Stimulated activated effector memory CD8-positive, alpha-beta T cell treated with anti-CD3 and anti-CD28 coated beads, Interleukin-12 subunit alpha, Interleukin-12 subunit beta, amount 100 ng/mL, for 72 hours (primary cell): ENCODE measurements at places on chromosomes 12 and 14.

- no peak for DNase-seq
Observed at GRCh38 chr12:21690704-21691368, 33.2 kb upstream of the LDHB start.

GRCh38 chr14:54335569-54336155, 61.1 kb upstream of the CDKN3 start:
- no peak for DNase-seq

- DNase-seq, result no peak
Observed at GRCh38 chr12:105754313-105754712, 384.4 kb downstream of the NUAK1 start.

- DNase-seq, result no peak
Observed at GRCh38 chr12:94202245-94203180, 54.1 kb downstream of the PLXNC1 start.

- no peak for DNase-seq
Observed at GRCh38 chr14:60061371-60061770, 30.4 kb upstream of the PCNX4 start.

GRCh38 chr12:102702447-102703114, 214.5 kb downstream of the PAH start:
- DNase-seq, result no peak

- DNase-seq, result no peak
Observed at GRCh38 chr12:130461447-130461815, 123.7 kb downstream of the PIWIL1 start.

DNA sequence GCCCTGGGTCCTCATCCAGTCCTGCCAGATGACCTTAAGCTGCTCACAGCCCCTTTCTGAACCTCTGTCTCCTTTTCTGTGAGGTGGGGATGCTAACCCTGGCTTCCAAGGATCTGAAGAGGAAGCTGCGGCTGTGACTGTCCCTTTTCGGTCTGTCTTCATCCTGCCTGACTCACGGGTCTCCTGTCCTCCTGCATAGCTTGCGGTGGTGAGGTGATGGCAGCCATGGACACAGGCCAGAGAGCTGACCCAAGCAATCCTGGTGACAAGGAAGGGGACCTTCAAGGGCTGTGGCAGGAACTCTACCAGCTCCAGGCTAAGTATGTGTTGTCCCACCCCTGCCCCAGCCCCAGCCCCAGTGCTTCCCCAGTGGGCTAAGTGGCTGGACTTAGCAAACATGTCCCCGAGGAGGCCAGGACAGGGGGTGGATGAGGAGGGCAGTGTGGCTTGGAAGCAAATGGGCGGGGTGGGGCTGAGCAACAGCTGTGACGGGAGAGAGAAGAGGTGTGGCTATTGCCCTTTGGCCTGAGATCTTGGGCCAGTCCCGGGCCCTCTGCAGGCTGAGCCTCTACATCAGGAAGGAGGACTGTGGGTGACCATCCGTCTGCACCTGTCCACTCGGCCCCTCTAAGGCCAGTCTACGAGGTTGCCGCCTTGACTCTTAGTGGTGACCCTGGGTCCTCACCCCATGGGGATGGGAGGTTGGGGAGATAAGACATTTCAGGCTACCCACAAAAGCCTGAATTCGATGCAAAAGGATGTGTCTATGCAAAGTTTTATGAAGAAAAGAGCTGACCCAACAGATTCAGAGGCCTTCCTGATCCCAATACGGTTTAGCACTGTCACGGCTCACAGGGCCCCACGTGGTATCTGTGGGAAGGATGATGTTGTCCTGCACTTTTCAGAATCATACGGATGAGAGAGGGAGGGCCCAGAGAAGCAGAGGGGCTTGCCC, 1.1 kb downstream of the CCDC197 start:
- no peak for DNase-seq

DNA sequence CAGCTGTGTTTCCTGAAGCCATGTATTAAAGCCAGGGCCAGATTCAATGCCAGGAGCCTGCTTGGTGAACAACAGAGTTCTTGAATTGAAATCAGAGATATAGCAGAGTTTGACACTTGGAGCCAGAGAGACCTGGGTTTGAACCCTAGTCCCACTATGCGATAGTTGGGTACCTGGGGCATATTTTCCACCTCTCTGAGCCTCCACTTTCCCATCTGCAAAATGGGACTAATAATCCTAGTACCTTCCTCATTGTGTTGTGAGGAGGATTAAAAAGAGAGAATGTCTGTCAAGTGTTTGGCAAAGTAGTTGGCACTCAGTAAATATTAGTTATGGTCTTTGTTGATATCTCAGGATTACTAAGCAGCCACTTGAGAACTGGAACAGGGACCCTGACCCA, 6.0 kb upstream of the HRK start:
- DNase-seq, result no peak

DNA sequence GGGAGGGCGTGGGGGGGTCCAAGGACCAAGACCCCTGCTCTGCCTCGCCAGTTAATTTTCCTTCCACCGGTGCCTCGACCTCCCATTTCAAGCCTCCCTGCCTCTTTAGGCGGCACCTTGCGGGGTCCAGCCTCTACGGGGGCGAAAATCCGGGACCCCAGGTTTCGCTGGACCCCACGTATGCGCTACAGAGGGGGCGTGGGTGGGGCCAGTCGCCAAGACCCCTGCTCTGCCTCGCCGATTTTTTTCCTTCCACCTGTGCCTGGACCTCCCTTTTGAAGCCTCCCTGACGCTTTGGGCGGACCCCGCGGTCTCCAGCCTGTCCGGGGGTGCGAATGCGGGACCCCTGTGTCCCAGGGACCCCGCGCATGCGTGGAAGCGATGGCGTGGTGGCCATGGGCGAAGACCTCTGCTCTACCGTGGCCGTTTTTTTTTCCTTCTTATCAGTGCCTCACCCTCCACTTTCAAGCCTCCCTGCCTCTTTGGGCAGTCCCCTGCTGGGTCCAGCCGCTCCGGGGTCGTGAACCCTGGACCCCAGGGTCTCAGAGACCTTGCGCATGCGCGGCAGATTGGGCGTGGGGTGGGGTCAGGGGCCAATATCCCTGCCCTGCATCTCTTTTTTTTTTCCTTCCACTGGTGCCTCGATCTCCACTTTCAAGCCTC, 324.2 kb downstream of the ALG10 start:
- no peak for DNase-seq

DNA sequence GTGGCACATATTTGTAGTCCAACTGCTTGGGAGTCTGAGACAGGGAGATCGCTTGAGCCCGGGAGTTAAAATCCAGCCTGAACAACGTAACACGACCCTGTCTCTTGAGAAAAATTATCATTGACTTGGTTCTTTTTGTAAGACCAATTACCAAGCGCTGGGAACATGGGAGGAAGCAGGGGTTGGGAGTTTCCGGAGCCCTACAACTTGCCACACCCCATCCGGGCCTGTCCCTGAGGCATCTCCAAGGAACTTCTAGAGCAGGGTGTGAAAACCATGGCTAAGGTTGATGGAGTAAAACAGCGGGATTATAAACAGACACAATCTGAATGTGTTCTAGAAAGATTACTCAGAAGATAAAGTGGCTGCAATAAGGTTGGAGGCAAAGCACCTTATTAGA, 10.3 kb downstream of the PLXNC1 start:
- no peak for DNase-seq

DNA sequence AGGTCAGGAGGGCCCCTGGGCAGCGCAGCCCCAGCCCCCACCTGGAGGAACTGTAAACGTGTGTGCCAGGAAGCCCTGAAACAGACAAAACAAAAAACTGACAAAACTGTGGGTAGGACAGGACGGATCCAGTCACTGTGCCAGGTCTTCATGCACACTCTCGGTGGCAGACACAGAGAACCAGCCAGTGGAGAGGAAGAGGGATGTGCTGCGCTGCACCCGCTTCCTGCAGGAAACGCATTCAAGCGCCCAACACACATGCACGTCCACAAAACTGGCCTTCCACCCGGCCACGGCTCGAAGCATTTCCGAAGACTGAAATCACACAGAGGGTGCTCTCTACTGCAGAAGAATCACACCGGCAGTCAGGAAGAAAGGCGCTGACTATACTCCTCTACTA, 16.9 kb downstream of the BRF1 start:
- DNase-seq, result no peak

- no peak for DNase-seq
Observed at GRCh38 chr14:59275668-59276067, 87.2 kb downstream of the DAAM1 start.

- DNase-seq, result no peak
Observed at GRCh38 chr12:105967038-105967776, 171.5 kb downstream of the NUAK1 start.

DNA sequence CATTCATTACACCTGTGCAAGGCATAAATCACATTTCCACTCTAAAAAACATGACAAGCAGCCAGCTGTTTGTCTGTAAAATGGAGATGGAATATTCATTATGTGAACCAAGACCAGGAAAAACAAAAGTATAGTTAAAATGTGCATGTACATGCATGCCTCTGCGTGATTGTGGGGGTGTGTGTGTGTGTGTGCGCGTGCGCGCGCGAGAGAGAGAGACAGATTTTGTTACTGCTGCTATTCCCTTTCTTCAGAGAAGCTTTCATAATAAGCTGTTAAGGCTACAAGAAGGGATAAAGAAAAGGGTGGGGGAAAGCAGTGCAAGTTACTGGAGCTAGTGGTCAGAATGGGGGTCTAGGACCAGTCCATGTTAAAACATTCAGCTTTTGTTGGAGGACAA, 430.3 kb downstream of the NAV3 start:
- no peak for DNase-seq

GRCh38 chr12:67539329-67539728, 109.2 kb upstream of the DYRK2 start:
- no peak for DNase-seq

- DNase-seq, result no peak
Observed at GRCh38 chr12:60035835-60036234, 440.0 kb downstream of the SLC16A7 start.

DNA sequence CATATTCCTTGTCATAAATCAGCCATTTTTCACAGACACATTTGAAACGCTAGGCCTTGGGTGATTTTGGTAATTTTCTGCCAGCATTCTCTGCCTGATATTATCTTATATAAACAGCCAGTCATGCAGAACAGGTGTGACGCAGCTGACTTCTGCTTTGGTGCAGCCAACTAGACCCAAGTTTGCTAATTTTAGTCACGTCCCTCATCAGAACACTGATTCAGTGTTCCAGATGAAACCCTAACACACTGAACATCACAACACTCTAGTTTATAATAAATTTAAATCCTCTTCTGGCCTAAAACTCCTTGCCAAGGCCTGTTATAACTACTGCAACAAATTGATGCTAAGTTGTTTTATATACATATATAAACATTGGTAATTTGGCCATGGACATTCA, 386.1 kb downstream of the SEC23A start:
- DNase-seq, result no peak

DNA sequence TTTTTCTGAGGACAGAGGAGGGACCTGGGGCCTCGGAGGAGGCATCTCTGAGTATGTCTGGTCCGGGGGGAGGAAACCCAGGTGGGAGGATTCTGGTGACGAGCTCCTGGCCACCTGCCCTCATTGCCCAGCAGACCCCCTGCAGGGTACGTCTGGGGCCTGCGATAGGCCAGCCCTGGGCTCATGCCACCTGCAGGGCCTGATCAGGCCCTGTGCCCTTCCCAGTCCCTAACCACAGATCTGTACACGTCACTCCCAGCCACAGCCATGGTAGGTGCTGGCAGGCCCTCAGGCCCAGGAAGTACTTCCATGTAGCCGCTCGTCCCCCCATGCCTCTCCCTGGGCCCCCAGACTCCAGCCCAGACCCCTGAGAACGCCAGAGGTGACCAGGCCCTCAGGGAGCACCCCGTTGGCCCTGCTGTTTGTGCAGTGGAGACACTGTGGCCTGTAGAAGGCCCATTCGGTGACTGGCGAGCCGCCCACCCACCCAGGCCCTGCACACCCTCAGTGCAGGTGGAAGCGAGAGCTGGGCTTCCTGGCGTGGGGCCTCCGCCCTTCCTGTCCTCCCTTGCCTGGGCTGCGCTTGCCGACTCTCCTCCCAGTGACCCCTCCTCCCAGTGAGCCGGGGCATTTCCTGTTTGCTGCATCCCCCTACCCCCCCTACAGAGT, 5.7 kb downstream of the INF2 start:
- DNase-seq, result no peak

GRCh38 chr14:94936401-94936892, 166.5 kb upstream of the GSC start:
- no peak for DNase-seq

DNA sequence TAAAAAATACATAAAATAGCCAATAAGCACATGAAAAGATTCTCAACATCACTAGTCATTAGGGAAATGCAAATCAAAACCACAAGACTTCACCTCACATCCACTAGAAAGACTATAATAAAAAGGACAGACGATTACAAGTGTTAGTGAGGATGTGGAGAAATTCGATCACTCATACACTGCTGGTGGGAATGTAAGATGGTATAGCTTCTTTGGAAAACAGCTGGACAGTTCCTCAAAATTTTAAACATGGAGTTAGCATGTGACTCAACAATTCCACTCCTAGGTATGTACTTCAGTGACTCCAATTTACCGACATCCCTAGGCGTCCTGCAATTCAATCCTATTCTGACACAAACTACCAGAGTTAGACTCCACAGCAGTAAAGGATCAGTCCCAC, 13.7 kb downstream of the TRIM9 start:
- no peak for DNase-seq

DNA sequence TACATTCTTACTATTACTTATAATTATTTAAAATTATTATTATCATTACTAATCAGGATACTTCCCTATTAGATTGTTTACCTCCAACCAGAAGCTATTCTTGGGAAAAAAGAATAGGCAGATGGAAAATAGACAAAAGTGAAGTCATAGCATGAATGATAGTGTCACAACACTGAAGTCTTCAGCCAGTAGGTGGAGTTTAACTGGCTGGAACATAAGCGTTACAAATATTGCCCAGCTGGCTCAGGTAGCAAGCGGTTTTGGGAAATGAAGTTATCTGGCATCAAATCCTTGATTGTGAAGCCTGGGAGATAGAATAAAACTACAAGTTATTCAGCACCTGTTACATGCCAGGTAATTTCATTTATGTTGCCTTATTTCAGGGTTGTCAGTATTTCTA, 762.9 kb downstream of the C12orf50 start:
- no peak for DNase-seq

- no peak for DNase-seq
Observed at GRCh38 chr12:20590570-20590969, 104.6 kb upstream of the SLCO1C1 start.

DNA sequence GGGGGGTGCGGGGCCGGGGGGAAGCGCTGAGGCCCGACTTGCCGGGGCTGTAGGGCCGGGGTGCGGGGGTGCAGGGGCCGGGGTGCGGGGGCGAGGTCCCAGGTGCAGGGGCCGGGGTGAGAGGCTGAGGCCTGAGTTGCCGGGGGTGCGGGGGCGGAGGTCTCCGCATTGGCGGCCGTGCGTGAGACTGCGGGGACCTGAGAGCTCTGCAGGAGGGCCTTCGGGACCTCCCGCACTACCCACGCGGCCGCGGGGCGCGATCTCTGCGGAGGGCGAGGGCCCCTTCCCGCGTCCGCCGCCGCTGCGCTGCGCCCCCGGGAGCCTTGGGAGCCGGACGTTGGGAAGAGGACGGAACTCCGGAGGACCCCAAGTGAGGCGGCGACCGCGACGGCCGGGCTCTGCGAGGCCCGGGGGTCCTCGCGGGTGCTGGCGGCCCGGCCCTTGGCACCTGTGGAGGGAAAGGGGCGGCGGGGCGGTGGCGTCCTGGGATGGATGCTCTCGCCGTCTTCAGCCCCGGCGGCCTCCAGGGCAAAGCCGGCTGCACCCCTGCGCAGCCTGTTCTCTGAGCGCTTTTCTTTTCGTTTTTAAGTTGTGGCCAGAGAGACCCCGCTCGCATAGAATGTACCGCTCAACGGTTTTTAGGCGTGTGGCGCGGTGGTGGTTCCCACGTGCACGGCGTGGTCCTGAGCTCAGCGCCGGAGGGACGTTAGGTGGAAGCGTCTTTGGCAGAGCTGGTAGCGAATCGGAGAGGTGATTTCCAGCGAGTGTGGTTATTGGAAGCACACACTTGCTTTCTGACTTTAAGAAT, 1.3 kb downstream of the PIWIL1 start:
- no peak for DNase-seq
